ENCODE measurements at places on chromosomes 5 and 9. TPM values are rescaled to one million over a fixed set of nuclear protein-coding genes. Genes with fewer than 3 reads are reported as not detected.

GRCh38 chr5:98771382-98772109, 1.9 kb upstream of the RGMB start:
- DNase-seq = peak; percentile 82

- peak; percentile 42 for DNase-seq
Measured at GRCh38 chr5:12636209-12636608, 732.0 kb upstream of the CTNND2 start.

DNA sequence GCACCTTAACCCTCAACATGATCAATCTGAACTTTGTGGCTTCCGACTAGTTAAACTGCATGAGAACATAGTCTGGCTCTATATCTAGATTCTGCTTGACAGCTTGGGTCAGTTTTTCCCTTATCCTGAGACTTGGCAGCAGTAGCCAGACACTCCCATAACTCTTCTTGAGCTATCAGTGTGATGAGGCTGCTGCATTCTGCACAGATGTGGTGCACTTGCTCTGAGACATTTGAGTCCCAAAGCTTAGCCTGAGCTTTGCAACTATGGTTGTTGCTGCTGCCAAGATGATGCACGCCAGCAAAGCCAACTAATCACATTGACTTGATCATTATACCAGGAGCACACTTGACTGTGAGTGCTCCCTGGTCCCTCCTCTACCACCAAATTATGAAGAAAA, 36.2 kb downstream of the MOCS2 start:
- DNase-seq = no peak

- no peak for DNase-seq
Measured at GRCh38 chr5:116880150-116880549, 305.5 kb upstream of the SEMA6A start.

- no peak for DNase-seq
Measured at GRCh38 chr5:99906776-99907175, 628.4 kb upstream of the FAM174A start.

GRCh38 chr9:25861421-25861820, 183.2 kb upstream of the TUSC1 start:
- DNase-seq = no peak

GRCh38 chr5:35197351-35197750, 32.9 kb downstream of the PRLR start:
- no peak for DNase-seq

- DNase-seq = no peak
Measured at GRCh38 chr5:32276173-32276853, 36.4 kb downstream of the MTMR12 start.

GRCh38 chr9:128203707-128204551, 750 bp downstream of the DNM1 start:
- peak; percentile 75 for DNase-seq

DNA sequence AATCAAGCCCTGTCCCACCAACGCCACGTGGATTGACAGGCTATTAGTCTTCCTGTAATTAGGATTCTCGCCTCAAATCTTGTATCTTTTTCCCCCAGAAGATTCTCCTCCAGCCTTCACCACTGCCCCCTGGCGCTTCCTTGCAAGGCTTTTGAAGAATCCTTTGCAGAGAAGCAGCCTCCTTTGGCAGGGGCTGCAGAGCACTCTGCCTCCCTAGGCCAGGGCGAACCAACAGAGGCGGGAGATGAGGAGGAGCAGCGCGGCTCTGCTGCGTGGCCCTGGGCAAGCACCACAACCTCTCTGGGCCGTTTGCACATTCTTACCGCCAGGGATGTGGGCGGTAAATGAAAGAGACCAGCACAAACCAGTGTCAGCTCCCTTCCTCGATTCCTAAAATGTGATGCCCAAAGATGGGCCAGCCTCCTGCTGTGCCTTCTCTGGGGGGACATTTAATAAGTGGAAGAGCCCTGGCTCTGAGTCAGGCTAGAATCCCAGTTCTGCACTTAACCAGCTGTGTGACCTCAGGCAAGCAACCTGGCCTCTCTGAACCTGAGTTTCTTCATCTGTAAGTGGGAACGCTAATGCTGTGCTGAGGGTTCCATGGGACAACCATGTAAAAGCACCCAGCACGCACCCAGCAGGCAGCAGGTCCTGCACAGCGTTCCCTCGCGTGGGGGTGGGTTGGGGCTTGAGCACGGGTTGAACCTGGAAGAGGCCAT, 128.6 kb downstream of the KCNIP1 start:
- DNase-seq = peak; percentile 15

GRCh38 chr5:169717288-169717687, 80.2 kb downstream of the DOCK2 start:
- DNase-seq = peak; percentile 77

DNA sequence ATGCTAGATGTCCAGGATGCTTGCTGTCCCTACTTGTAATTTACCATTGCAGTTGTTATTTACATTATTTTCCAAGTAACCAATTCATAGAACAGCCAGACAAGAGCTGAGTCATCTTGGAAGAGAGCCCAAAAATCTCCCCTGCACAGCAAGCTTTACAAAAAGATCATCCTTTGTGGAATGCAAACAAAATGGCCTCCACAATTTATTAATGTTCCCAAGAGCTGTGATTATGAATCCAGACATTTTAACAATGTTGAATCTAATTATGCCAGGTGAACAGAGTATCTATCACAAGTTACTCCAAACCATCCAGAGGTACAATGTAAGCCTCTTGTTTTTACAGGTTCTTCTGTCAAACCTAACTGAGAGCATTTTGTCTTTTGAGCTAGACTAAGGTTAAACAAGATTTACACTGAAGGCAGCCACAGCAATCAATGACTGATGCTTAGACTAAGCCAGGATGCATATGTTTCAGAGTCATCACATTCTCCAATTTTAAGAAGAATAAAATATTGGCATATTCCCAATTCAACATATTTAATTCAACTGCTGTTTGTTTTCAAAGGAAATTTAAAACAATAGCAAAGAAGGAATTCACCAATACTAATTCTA, 95.3 kb upstream of the SLC12A2 start:
- peak; percentile 79 for DNase-seq

DNA sequence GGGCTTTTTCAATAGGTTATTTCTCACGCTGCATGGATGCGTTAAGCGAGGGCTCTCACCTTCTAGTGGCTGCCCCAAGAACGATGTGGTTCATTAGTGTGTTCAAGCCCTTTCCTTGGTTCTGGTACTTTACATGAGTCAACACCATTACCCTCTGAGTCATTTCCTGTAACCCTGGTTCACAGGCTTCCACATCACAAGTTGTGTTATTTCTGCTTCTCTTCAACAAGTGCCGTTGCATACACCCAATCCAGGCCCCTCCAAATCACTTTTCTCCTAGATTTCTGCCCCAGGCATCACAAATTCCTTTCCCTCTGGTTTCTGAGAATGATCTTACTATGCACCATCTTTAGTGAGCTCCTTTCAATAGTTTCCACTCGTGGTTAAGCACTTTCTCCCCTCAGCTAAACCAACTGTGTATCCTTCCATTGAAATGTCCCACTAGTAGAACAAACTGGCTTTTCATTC, 69.5 kb upstream of the RAD23B start:
- DNase-seq = peak; percentile 96

Gene PCDHGA10
- 0.30 TPM for total RNA-seq

Gene APBB3
- 10.7 TPM for total RNA-seq

Gene INSL6
- not detected for total RNA-seq

Gene TXNDC8
- not detected for total RNA-seq
